ENCODE measurements at places on chromosomes 3 and 15. TPM values are rescaled to one million over a fixed set of nuclear protein-coding genes. Genes with fewer than 3 reads are reported as not detected.

Gene SYNM
- 6.4 TPM for total RNA-seq

Gene NR2F2
- 6.4 TPM for total RNA-seq

- peak; percentile 55 for DNase-seq
Measured at GRCh38 chr3:152298393-152299248, 29.9 kb downstream of the MBNL1 start.

- DNase-seq, result no peak
Measured at GRCh38 chr3:23325466-23326065, 122.4 kb downstream of the UBE2E2 start.

GRCh38 chr3:25273582-25274171 lies 154.4 kb upstream of the RARB start:
- DNase-seq, result no peak

Gene FRMD5
- total RNA-seq, result 0.25 TPM

Gene CCR3
- total RNA-seq, result not detected

Gene TMEM212
- total RNA-seq, result not detected

Gene LRIG1
- total RNA-seq, result 48.9 TPM

Gene SOX14
- not detected for total RNA-seq

- no peak for DNase-seq
Measured at GRCh38 chr3:179961703-179962078, 75.0 kb downstream of the PEX5L start.

DNA sequence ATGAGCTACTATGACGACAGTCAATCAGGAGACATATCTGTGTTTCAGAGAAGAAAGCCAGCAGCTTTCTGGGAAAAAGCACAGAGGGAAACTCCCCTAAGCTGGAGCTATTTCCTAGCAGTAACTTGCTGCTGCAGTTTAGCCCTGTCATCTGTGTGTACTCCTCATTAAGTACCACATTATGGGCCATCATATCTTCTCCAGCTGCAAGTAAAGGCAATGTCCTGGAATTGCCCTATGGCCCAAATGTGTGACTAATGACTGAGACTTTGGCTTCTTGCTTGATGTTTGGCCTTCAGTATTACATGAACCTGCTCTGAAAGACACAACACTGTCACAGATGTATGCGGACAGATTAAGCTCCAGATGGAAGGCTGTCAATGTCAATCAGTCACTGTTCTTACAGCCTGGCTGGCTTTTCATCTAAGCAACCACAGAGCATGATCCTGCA lies 190.8 kb downstream of the FHIT start:
- DNase-seq, result no peak

Gene AHSG
- 4,470 TPM for total RNA-seq

DNA sequence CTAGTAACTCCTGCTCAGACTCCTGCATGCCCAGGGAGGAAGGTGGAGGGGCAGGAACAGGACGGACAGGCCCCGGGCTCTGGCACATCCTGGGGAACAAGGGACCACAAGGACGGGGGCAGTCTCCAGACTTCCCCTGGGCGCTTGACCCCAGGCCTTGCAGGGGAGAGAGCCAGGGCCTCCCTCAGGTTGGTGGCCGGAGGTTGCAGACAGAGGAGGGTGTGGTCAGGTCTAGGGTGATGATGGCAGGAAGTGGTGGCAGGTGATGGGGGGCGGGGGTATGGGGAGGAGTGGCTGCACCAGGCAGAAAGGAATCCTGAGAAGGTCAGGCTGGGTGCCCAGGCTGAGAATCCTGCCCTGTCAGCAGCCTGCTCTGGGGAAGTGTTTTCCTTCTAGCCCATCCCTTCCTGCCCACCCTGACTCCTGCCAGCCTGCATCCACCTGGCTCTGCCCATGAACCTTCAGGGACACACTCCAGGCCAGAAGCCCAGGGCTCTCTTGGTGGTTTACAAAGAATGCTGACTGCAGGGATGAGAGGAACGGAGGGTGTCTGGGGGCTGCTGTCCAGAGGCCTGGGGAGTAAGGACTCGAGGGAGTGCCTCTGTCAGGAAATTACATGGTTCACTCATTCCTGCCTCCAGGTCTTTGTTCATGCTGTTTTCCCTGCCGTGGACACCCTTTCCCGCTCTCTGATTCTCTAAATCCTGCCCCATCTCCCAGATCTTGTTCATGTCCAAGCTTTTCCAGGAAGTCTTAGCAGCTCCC lies 15.8 kb downstream of the LOXL1 start:
- no peak for DNase-seq

DNA sequence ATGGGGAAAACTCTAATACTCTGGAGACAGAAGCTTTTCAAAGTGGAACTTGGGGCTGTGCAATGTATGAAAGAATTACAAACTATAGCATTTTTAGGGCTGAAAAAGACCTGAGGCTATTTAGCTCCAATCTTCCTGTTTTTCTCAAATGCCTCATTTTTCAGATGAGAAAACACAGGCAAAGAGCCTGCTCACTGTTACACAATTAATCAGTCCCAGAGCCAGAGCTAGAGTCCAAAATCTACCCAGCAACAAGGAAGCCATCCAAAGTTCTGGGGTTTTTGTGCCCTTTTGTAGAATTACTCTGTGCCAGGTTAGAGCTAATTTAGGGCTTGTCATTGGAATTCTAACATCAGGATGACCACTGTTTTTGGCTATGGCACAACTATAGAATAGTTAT lies 45.5 kb downstream of the GPR149 start:
- DNase-seq, result no peak

DNA sequence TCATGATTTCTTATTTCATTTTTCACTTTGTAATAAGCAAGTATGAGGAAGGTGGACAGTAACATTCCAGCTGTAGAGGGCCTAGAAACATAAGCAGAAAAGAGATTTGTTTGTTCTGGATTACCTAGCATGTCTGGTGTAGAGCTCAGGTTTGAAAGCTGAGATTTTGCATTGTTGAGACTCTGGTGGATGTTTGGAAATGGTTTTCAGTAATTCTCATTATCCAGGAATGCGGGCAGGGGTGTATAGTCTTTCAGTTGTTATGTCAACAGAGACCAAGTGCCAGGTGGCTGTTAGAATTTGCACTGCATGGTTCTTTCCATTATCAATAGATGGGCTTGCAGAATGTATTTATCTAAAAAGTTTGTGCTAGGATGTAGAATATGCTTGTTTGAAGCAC lies 10.9 kb downstream of the GPD1L start:
- no peak for DNase-seq

DNA sequence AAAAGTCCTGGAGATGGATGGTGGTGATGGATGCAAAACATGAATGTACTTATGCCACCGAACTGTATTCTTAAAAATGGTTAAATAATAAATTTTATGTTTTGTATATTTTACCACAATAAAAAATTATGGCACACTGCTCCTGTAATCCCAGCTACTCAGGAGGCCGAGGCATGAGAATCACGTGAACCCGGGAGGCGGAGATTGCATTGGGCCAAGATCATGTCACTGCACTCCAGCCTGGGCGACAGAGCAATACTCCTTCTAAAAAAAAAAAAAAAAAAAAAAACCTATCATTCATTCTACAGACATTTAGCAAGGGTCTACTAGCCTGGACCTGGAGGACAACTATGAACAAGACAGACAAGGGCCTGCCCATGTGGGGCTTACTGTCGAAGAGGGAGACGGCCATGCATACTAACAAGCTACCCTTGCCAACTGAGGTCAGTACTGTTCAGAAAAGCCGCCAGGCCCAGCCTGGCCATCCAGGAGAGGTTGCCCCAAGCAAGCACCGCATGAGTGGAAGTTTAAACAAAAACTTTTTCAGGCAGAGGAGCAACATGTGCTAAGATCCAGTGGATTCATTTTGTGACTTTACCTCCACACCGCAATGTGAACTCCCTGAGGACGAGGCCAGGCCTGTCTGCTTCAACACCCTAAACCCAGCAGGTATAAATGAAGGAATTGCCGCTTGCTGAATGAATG lies 2.8 kb upstream of the NEK4 start:
- no peak for DNase-seq

GRCh38 chr15:70547846-70548487 lies 215.4 kb downstream of the UACA start:
- no peak for DNase-seq

Gene DNAH12
- total RNA-seq, result 0.08 TPM

DNA sequence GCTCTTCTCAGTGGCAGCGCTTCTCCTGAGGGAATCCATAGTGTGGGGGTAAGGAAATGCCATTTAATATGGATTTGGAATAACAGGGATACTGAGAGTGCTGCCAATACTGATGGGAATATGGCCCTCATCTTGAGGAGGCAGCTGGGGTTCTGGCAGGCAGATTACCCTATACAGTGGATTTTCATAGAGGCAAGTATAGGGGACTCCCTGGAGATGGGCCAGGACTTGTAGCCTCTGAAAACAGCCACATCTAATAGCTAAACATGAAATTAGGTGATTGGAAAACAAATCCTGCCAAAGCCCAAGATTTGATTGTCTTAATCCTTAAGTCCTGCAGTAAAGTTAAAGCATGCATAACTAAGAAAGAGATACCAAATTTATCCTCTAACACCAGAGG lies 30.9 kb downstream of the DPH3 start:
- DNase-seq, result no peak

DNA sequence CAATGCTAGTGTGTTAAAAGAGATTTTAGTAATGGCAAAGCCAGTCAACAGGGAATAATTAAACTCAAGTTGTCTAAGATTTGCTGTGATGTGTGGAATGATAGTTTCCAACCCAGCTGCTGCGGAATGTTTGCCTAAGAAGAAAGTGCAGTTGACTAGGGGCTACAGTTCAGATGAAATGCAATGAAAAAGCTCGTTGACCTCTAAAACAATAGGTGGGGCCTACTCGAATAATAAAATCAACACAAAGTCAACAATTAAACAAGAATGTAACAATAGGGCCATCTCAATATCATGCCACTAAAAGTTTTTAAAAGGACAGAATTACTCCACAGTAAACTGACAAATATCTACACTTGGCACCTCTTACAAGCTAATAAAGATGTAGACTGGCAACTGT lies 484.2 kb downstream of the MECOM start:
- DNase-seq, result no peak

DNA sequence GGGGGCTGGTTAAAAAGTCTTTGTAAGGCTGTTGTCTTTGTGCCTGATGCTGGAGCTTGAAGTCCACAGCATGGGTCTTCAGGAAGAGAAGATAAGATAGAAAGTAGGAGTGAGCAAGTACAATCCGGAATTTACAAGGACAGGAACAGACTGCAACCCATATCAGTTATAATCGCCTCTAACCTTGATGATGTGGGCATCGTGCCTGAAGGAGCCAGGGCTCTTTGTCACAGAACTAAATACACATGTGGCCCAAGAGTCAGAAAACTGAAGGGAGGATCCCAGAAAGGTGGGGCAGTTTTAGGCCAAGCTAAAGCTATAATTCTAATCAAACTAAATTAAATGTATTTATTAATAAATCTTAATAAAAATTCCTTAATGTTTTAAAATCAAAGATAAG lies 132.2 kb downstream of the TMCO5A start:
- DNase-seq, result no peak

DNA sequence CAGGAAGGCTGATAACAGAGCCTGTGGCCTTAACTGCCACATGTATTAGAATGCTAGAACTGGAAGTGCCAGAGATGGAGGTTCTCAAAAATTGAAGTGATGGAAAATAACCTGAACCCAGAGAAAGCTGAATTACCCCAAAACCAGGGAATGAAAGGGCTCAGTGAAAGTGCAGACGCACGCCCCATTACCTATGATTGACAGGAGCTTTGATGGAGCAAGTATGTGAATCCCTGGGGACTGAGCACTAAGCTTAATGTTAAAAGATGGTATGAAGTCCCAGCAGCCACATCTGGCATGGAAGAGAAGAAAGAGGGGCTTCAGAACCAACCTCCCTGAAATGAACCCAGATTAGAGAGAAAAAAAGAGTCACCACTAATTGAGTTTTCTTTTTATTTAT lies 118.4 kb upstream of the FHIT start:
- no peak for DNase-seq

DNA sequence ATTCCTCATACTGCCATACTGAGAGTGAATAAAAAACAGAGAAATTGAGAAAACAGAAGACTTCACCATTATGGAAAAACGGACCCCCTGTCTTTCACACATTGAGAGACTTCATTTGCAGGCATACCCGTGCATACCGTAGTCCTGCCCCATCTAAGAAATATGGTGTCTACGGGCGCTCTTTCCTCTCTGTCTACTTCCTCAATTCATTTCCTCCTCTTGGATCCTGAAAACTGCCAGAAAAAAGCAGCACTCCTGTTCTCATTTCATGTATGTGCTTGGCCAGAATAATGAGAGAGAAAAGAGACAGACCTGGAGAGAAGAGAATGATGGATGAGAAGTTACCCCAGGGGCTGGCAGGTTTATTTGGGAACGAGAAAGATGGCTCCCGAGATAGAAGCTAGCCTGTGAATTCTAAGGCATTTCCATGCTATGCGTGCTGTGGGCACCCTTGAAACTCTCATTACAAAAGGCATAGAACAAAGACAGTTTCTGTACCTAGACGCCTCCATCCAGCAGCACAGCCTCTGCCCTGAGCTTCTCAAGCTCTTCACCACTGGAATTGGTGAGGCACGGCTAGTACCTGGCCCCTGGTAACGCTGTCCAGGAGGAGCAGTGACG lies 62.5 kb upstream of the EPHB3 start:
- no peak for DNase-seq

Gene IMPDH2
- 33.6 TPM for total RNA-seq

Measured in liver (tissue), 10 donors.